ENCODE measurements at places on chromosomes 3 and 15.

GRCh38 chr15:23954931-23955330 is 267.8 kb upstream of the NDN start:
- no peak for DNase-seq

GRCh38 chr15:98737159-98737558 is 88.8 kb downstream of the IGF1R start:
- no peak for DNase-seq

- DNase-seq, result no peak
Measured at GRCh38 chr15:36653851-36654250, 74.4 kb downstream of the CDIN1 start.

- no peak for DNase-seq
Measured at GRCh38 chr3:194939949-194940770, 254.5 kb downstream of the FAM43A start.

DNA sequence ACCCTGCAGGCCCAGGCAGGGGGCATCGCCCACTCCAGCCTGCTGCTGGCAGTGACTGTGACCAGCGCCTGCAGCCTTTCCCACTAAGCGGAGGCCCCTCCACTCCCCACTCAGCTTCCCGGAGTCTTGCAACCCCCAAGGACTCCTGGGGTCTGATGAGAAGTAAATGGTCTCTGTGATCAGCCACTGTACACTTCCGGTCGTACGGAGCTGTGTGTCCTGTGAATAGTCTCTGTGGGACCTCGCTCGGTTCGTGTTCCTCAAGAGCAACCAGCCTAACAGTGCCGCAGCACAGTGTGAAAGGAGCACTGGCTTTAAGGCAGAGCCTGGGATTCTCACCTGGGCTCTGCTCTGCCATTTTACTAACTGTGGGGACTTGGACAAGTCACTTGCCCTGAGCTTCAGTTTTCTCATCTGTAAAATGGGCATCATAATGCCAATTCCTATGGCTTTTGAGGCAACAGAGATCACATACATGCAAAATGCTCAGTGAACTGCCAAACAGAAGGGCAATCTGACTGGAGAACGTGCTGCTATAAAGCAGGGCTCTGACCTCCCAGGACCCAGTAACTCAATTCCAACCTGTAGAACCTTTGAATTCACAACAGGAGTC is 26.7 kb downstream of the TMEM43 start:
- no peak for DNase-seq

All from activated CD4-positive, alpha-beta T cell treated with anti-CD3 and anti-CD28 coated beads, Interleukin-2, amount 10 ng/mL, durations not matched to agents 24 days and 14 days (primary cell).